Skin of body (tissue), 3 donors: ENCODE measurements at places on chromosomes 5 and 9.

- DNase-seq: no peak
These were observed 55.8 kb upstream of the SMARCA2 start for GRCh38 chr9:1959371-1959770.

- DNase-seq: no peak
These were observed 148.1 kb downstream of the MPDZ start for GRCh38 chr9:13131416-13131815.

DNA sequence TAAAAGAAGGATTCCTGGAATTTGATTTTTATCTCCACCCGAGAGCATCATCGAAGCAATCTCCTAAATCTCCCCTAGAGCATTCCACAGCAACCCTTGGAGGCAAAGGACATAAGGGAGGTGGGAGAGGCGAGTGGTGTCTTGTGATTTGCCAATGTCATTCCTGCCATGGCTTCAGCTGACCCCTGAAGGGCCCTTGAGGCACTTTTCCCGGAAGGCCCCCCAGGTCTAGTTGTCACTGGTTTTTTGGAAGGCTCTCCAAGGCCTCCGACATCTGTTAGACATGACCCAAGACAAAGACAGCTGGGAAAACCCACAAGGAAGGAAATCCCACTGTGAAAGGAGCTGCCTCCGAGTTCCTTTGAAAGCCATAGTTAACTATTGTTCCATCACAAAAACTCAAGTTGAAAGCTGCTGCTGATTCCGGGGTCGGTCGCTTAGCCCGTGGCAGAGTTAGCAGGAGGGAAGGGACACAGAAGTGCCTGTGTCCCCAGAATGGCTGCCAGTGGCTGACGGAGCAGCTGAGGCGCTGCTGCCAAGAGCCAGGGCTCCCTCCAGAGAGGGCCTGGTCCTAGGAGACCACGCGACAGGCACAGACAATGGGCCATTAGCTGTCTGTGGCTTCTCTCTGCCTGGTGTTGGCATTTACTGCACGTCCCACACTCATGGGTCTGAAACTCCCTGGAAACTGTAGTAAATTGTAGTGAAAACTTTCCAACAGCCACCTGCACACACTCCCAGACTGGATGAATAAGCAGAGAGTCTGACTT lies 24.4 kb upstream of the TRIO start:
- no peak for DNase-seq

DNA sequence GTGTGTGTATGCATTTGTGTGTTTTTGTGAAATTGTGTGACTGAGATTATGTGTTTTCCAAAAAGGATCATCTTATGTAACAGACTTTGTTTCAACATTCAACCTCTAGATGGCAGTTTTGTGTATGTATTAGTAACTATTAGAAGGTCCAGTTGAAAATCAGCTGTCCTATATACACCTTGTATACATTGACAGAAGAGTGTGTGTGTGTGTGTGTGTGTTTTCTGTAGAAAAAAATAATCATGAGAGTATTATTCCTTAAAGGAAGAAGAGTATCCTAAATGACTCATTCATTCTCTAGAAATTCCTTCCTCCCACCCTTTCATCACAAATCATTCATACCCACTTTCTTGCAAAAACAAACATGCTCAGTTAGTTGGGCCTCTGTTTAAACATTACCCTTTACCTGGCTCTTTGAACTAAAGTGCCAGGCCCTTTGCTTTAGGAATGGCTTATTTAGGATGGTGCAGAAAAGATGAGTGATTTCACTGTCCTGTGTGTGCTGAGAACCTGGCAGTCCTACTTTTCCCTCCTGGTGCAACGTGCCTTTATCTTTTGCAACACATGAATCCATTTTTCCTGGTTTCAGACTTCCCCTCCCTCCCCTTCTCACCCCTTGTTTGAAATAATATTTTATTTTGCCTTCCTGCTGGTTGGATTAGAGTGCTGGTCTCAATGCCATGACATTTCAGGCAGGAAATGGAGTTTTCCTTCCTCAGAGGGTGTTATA lies 152.2 kb downstream of the ARHGAP26 start:
- peak; percentile 55 for DNase-seq

DNA sequence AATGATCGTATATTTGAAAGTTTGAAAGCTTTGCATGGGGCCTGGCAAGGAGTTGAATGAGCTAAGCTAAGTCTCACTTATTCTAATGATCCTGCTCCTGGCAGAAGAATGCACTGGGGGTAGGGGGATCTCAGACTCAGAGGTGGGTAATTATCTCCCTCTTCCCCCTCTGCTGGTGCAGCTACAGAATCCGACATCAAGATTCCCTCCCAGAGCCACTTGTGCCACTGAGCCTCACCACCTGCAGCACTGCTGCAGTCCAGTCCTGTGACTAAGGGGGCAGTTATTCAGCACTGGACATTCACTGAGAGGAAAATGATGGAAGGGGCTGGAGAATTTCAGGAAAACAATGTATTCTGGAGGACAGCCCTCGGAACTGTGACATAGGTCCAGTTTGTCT lies 205.8 kb downstream of the DEPDC1B start:
- DNase-seq: no peak

- no peak for DNase-seq
These were observed 64.6 kb downstream of the SH3TC2 start for GRCh38 chr5:148998174-148998797.

GRCh38 chr5:65695162-65695755 lies 26.6 kb downstream of the SGTB start:
- DNase-seq: no peak

DNA sequence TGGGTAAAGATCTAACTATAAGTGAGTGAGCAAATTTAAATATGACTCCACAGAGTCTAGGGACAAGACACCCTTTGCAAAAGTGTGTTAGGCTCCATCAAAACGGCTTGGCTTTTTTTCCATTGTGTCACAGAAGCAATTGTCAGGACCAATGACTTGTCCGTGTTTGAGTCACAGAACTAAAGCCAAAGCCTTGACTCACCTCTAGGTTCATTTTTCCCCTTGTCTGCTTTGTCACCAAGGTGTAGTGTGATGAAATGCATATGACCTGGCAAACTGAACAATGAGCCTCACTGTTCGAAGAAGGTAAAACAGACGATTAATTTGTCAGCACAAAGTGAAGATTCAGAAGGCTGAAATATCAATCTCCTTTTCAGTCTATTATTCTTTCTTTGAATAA lies 331.0 kb downstream of the GLIS3 start:
- no peak for DNase-seq

DNA sequence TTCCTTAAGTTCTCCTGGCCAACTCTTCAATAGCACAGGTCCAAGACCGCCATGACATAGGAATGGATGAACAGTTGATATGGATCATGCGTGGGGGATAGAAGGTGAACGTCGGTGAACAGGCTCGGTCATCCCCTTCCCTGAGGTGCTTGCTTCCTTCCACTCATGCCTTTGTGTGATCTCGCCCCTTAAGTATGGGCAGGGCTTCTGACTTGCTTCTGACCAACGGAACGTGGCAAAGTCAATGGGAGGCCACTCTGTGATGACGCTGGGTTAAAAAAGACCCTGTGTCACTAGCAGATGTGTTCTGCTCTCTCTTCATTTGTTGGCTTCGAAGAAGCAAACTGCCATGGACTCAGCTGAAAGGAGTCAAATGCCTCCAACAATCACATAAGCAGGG lies 240.5 kb upstream of the TUT7 start:
- DNase-seq: no peak

GRCh38 chr9:4226331-4227250 lies 73.3 kb downstream of the GLIS3 start:
- no peak for DNase-seq

DNA sequence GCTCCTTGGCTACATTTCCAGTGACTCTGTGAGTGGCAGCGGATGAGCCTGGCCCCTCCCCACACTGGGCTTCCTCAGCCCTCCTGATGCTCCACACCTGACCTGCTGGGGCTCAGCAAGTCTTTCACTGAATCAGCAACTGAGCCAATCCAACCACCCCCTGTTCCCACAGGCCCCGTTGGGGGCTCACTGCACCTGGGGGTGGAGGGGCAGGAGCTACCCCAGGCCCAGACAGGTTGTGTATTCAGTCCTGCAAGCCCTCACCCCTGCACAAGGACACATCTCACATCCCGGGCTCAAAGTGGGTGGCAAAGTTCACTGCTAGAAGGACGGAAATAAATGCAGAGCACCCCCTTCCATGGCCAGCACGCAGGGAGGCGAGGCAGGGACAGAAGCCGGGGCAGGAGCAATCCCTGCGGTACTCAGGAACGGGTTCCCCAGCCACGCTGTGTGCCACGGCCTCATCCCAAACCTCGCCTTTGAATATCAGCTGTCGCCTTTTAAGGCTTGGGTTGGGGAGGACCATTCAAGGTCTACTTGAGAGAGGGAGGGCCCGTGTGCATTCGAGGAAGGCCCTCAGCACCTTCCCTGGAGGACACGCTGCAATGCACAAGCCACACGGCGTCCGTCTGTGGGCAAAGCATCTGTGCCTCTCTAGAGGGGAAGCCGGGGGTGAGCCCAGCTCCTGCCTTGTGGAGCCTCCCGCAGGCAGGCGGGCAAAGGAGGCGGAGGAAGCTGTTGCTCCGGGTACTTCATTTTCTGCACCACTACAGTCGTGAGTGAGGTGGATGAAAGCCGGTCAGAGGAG lies 75.0 kb upstream of the SARDH start:
- no peak for DNase-seq

DNA sequence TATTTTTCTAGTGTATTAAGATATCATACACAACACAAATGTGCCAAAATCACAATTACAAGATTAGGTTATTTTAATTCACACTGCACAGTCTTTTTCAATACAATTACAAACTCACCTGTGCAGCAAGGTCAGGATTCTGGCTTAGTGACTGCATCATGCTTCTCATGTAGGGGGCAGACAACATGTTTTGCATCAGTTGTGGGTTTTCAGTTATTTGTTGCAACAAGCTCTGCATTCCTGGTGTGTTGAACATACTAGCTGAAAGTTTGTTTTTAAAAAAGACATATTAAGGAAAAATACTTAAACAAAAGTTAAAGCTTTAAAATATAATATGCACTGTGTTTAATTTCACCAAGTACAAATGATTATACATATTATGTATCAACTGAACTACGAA lies 38.7 kb downstream of the UBQLN1 start:
- no peak for DNase-seq

DNA sequence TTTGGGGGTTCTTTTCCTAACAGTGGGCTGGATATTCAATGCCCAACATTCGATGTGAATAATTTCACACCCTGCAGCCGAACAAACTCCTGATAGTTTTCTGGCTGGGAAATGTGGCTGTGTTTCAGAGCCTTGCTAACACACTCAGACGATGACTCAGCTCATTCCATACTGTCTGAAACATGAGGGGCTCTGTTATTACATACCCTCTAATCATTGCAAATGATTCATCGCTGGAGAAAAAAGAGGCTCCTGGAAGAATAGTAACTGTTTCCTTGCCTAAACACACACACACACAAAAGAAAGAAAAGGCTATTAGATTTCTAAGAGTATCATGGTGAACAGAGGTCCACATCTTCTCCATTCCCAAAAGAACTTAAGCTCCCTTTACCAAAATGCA lies 75.8 kb downstream of the OXCT1 start:
- peak; percentile 81 for DNase-seq

DNA sequence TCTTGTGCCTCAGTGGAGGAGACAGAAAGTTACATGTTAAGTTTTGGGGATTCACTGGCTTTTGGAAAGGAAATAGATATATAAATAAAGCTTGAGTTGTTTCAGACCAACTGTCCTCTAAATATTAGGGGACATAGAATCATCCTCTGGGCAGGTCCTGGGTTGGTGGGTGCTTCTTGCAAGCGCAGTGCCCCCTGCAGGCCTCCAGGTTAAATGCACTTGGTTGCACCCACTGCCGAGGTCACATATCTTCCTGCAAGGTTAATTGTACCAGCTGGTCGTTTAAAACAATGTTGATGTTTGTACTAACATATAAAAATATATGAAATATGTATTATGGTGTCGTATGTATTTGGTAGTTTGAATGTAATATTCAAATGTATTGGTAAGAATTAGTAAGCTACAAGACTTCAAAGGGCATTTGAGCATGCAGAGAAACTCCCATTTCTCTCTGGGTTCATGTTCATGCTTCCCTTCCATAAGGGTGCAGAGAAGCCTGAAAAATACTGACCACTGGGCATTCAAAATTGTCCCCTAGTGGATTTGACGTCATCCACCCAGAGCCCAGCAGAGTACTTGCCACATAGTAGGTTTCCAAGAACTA lies 87.0 kb downstream of the ZNF618 start:
- DNase-seq: no peak

DNA sequence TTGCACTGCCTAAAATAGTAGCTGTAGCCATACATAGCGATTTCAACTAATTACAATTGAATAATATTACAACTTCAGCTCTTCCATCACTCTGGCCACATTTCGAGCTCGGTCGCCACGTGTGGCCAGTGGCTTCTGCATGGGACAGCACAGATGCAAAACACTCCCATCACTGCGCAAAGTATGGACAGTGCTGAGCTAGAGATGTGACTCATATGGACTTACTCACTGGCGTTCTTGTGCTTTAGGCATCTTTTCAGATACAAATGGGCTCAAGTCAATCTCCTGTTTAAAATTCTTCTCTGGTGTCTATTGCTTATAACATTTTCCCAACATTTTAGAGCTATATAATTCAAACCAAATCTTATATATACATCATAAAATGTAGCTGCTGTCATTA lies 222.7 kb downstream of the ELAVL2 start:
- DNase-seq: no peak

DNA sequence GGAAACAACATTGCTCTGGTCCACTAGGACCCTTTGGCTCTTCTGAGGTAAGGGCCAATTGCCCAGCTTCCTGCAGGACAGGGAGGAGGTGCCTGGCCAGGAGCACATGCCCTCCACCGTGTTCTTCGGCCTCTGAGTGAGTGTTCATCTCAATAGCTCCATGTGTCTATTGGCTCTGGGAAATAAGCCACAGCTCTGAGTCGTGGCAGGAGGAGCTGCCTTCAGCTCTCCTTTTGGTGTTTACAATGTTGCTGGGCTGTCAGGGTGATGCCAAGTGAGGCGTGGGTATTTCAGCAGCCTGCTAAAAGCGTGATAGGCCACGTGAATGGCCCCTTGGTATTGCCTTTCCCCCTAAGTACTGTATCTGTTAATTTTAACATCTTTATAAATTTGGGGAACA lies 26.6 kb downstream of the GADD45G start:
- DNase-seq: no peak

DNA sequence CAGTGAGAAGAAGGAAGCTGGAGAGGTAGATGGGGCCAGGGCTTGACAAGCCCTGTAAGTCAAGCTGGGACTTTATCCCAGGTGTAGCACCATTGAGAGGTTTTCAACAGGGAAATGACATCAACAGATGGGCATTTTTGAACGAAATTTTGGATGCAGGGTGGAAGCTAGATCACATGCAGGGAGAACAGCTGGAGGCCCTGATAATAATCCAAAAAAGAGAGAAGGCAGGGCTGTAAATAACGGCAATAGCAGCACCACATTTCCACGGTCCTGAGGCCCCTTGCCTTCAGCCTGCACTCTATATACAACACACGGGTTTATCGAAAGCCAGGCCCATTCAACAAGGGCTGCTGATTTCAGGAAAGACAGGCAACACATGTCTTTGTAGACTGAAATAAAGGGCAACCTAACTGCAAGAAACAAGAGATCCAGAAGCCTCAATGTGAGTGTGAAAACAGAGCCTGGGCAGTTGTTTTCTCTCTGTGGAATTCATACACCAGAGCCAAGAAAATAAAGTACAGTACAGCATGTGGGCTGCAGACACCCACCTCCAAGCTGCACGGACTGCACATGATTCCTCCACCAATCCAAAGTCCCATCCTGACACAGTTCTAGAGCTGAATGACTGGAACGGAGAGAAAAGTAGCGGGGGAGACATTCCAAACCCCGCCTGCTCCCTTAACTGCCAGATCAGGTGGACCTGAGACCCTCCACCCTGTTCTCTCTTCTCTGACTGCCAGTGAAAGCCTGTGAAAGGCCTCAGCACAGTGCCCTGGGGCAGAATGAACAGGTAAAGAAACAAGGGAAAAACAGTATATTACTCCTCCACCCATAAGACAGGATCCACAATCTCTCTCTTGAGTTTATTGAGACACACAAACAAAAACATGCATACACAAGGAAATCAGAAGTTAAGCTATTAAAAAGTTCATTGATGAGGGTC lies 36.3 kb downstream of the KLHL3 start:
- DNase-seq: peak; percentile 32
